T-helper 1 cell treated with Interleukin-12 subunit alpha and Interleukin-12 subunit beta and Interleukin-4 antibody, amounts not matched to agents 30 ng/mL and 1 ng/mL, for 36 hours (primary cell): ENCODE measurements at places on chromosomes 11 and 22. TPM values are rescaled to one million over a fixed set of nuclear protein-coding genes. Genes with fewer than 3 reads are reported as not detected.

The TTC36 gene
- total RNA-seq, result 0.90 and 2.2 TPM in 2 replicates

The LDLRAD3 gene
- 0.15 and 0.17 TPM in 2 replicates for total RNA-seq

The GAS2L1 gene
- 2.7 TPM in 2 replicates for total RNA-seq

The CCDC15 gene
- total RNA-seq, result 3.9 and 4.2 TPM in 2 replicates

The ACR gene
- not detected in 2 replicates for total RNA-seq

The PRRG4 gene
- total RNA-seq, result 0.63 and 0.74 TPM in 2 replicates

The THAP12 gene
- total RNA-seq, result 50.4 and 53.4 TPM in 2 replicates

The SCGB1D2 gene
- not detected in 2 replicates for total RNA-seq

The ALX4 gene
- total RNA-seq, result not detected in 2 replicates

The KRTAP5-1 gene
- not detected in 2 replicates for total RNA-seq

The SLC5A1 gene
- not detected in 2 replicates for total RNA-seq

The TSSK2 gene
- not detected in 2 replicates for total RNA-seq

The KLHL35 gene
- 0.85 and 0.96 TPM in 2 replicates for total RNA-seq

The CEP126 gene
- total RNA-seq, result 0.27 and 0.37 TPM in 2 replicates

The GALNT18 gene
- total RNA-seq, result 1.3 and 1.5 TPM in 2 replicates

The C22orf42 gene
- not detected in 2 replicates for total RNA-seq

The APOA4 gene
- total RNA-seq, result not detected in 2 replicates

The KDM4D gene
- total RNA-seq, result 0.44 TPM in 2 replicates

The SCGB2A2 gene
- total RNA-seq, result not detected in 2 replicates

The ISX gene
- not detected in 2 replicates for total RNA-seq

The KCNA4 gene
- total RNA-seq, result not detected in 2 replicates

The C11orf97 gene
- total RNA-seq, result not detected in 2 replicates

The TSG101 gene
- 42.2 and 42.6 TPM in 2 replicates for total RNA-seq

The FGF3 gene
- total RNA-seq, result not detected in 2 replicates

The TRIM49D2 gene
- total RNA-seq, result not detected in 2 replicates

The MS4A2 gene
- total RNA-seq, result not detected in 2 replicates

The HPS5 gene
- total RNA-seq, result 21.8 and 23.3 TPM in 2 replicates

The PYGM gene
- 7.3 and 8.6 TPM in 2 replicates for total RNA-seq

The ACRV1 gene
- total RNA-seq, result not detected in 2 replicates

The GLYATL2 gene
- total RNA-seq, result not detected in 2 replicates

The CHRNA10 gene
- 3.1 and 4.2 TPM in 2 replicates for total RNA-seq

The KRTAP5-8 gene
- 0.29 TPM in 1 of 2 replicates, not detected in the other for total RNA-seq

The OR4C6 gene
- total RNA-seq, result not detected in 2 replicates

The RAB36 gene
- not detected in 2 replicates for total RNA-seq

The EIF4ENIF1 gene
- 63.6 and 65.3 TPM in 2 replicates for total RNA-seq

The ZMAT5 gene
- total RNA-seq, result 29.0 and 29.9 TPM in 2 replicates

The SOX10 gene
- not detected in 2 replicates for total RNA-seq

The PRR14L gene
- 68.4 and 71.8 TPM in 2 replicates for total RNA-seq

The OR5A1 gene
- total RNA-seq, result not detected in 2 replicates

The OTOG gene
- not detected in 2 replicates for total RNA-seq

The PDE3B gene
- total RNA-seq, result 113 and 125 TPM in 2 replicates

The HOATZ gene
- not detected in 2 replicates for total RNA-seq

The OR52H1 gene
- 0.20 TPM in 1 of 2 replicates, not detected in the other for total RNA-seq

The RIC3 gene
- 7.7 and 8.3 TPM in 2 replicates for total RNA-seq

The SYT9 gene
- total RNA-seq, result not detected in 2 replicates

The DNAL4 gene
- 7.6 and 8.6 TPM in 2 replicates for total RNA-seq

The E2F8 gene
- 22.8 and 24.9 TPM in 2 replicates for total RNA-seq

The ESAM gene
- total RNA-seq, result 0.41 and 0.47 TPM in 2 replicates

The ALKBH8 gene
- 11.3 and 12.1 TPM in 2 replicates for total RNA-seq

The TRIM44 gene
- 34.7 and 39.4 TPM in 2 replicates for total RNA-seq

The BATF2 gene
- 0.10 TPM in 1 of 2 replicates, not detected in the other for total RNA-seq

The GAL3ST3 gene
- not detected in 2 replicates for total RNA-seq

The OR52N4 gene
- total RNA-seq, result 1.1 and 1.9 TPM in 2 replicates

The RIMBP3C gene
- total RNA-seq, result 0.47 and 0.68 TPM in 2 replicates

The CDKN1C gene
- 0.29 and 0.46 TPM in 2 replicates for total RNA-seq

The SMIM35 gene
- total RNA-seq, result 0.25 and 0.49 TPM in 2 replicates
